ENCODE measurements at places on chromosomes 13 and 19.

DNA sequence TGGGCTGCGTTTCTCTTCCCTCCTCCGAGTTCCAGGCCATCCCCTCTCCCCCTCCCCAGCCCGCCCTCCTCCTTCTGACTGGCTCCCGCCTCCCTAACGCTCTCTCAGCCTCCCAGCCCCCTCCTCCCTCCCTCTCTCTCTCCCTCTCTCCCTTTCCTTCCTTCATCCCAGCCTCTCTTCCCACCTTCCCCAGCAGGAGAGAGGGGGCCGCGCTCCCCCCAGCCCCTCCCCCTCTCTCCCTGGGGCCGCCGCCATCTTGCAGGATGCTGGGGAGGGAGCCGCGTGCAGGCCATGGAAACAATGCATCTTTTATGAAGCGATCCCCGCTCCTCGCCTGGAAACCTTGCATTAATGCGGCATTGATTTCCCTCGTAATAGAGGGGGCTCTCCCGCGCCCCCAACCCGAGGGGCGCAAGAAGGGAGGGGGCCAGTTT is 42.6 kb upstream of the ADGRL1 start:
- DNase-seq, result no peak

DNA sequence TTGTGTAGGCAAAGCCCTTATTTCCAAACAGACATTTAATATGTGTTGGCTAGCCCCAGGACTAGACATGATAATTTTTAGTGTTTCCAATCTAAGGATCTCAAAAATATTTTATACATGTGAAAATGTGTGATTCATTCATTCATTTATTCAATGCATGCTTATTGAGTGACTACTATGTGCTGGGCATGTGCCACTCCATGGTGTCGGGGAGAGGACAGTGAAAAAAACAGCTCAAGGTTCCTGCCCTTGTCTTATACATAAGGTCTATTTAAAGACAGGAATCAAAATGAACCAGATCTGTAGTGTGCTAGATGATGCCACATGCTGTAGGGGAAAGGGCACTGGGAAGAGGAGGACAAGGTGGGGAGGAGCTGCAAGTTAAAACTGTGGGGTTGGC is 36.5 kb downstream of the GJA3 start:
- DNase-seq, result no peak

DNA sequence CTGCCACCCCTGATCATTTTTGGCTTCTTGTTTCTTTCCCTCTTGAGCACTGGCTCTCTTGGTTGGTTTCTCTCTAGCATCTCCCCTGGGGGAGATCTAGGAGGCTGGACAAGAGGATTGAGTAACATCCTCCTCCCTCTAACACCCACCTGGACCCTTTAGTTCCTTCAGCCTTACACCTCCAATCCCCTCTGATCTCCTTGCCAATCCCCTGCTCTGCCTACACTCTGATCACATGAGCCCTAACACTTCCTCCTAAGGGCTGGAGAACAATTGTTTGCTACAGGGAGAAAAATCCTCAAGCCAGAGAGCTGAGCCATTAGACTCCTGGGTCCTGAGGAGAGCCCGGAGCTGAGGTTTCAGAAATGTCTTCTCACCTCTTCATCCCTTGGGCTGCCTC is 65.9 kb upstream of the ADGRL1 start:
- DNase-seq, result no peak

DNA sequence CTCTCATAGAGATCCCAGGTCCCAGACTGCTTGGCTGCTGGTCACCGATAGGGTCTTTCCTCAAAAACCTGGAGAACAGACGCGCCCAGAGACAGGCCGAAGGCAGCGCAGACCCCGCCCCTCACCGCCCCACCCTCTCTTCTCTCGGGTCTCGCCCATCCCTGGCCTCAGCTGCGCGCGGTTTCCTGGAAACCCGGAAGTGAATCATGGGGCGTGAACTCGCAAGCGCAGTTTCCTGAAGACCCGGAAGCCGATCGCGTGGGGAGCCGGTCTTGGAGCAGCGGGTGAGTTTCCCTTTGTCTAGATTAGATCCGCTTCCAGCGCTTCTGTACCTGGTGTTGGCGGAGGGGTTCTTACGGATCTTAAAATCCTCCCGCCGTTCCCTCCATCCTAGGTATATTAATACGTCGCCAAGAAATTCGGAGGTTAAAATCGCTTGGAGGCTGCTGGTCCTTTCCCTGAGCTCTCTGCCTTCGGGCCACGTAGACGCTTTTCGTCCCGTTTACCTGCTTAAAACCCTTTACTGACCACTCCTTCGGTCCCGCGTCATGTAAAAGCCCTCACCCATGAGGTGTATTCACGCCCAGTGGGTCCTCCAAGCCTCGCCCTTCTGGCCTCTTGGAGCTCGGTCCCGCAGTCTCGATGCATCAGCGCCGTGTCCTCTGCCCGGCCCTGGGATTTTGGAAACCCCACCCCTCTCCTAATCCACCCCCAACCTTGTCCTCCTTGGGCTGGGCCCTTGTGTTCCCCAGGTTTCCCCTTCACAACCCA is at the start of gene ZNF578:
TSS of gene ZNF578 (plus strand) at position 230 of the 771 bp plus-strand sequence. CDS start 48,293 bp downstream, outside the sequence.
- DNase-seq, result peak; percentile 60

GRCh38 chr13:37148501-37148900 is 43.0 kb upstream of the CSNK1A1L start:
- no peak for DNase-seq

DNA sequence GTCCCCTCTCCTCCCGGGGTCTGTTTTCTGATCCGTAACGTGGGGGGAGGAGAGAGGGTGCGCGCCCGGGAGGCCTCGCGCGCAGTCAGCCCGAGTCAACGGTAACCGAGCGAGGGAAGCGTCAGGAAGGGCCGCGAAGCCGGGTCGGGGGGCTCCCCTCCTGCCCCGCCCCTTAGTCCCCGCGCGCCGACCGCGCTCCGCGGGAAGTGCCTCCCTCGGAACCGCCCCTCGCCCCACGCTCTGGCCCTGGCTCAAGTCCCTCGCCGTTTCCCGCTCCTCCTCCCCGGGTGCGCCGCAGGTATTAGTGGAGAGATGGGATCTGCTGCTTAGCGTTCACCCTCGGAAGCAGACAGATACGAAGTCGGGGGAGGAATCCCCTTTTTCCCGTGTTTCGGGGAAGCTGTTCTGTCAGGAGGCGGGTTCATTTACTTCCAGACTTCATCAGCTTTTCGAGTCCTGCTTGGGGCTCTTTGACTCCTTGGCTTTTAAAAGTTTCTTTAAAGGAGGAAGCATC is 770 bp downstream of the HNRNPM start:
- no peak for DNase-seq

DNA sequence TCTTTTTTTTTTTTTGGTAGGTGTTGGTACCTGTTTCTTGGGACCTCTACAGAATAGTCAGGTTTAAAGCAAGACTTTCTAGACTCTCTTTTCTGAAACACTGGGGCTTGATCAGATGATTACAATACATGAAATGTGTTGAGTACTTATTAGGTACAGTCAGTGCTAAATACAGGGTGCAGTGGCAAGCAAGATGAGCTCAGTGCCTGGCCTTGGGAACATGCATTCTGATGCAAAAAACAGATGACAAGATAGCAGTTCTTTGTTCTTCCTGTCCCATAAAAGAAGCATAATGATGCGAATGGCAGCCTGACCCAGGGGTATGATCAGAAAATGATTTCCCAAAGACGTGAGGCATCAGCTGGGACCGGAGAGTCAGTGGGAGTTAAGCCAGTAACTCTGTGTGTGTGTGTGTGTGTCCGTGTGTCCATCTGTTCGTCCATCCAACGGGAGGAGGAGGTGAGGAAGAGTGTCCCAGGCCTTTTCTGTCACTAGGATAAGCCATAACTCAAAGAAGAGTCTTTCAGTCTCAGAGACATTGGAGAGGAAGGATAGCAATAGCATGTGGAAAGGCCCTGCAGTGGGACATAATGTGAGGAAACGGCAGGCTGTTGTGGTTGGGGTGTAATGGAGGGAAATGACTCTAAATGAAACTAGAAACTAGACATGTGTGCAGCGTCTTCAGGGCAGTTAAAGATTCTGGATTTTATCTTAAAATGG is 32.2 kb downstream of the SLAIN1 start:
- DNase-seq, result no peak

GRCh38 chr19:51567583-51567982 is 3.5 kb upstream of the ZNF175 start:
- no peak for DNase-seq

GRCh38 chr13:26558987-26559386 is 1.5 kb downstream of the WASF3 start:
- DNase-seq, result no peak

- no peak for DNase-seq
Measured at GRCh38 chr13:106468207-106468606, 67.3 kb downstream of the EFNB2 start.

DNA sequence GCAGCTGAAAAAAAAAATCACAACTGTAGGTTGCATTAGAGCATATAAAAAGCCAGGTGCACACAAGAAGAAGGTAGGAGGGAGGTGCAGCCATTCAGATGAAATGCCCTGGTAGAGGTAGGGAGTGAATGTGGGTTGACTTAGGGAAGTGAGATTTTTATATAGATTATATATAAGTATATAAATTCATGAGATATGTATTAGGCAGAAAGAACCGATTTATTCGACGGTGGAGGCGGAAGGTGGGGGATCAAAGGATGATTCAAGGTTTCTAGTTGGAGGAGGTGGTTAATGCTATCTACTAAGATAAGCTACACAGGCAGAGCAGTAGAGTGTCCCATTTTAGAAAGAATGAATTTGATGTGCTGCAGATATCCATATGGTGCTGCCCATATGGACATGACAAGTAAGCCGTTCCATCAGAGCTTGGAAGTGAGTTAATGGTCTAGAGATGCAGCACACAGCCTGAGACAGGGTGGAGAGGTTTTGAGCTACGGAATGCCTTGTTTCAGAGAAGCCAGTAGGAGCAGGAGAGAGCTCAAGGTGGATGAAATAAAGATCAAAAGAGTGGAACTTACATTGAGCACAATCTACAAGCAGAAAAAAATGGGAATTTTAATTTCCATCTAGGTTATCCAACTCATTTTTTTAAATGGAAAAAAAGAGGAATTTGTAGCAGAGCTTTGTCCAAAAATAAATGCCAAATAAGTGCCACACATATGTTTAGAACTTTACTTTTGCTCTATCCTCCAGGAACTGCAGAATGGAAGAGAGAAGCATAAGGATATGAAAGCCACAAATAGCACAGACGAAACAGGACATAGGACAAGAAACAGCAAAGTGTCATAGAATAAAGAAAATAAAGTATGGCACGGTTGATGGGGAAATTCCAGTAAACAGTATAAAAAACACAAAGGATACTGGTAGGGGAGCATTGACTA is 177.3 kb downstream of the PCDH9 start:
- no peak for DNase-seq

DNA sequence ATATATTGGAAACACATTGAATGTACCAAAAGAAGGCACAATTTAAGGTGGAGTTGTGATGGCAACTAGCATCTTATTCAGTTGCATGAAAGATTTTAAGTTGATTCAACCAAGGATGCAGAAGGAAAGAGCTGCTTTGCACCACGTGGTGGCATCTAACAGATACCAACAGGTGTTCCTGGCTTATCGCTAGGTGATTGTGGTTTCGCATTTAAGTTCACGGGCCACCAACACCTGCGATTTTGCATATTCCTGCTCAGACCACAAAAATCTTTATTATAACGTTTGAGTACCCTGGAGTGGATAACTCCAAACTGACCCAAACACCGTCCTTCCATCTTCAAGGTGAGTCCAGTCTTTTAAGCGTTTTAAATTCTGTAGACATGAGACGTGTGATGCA is 45.3 kb downstream of the RGCC start:
- no peak for DNase-seq

DNA sequence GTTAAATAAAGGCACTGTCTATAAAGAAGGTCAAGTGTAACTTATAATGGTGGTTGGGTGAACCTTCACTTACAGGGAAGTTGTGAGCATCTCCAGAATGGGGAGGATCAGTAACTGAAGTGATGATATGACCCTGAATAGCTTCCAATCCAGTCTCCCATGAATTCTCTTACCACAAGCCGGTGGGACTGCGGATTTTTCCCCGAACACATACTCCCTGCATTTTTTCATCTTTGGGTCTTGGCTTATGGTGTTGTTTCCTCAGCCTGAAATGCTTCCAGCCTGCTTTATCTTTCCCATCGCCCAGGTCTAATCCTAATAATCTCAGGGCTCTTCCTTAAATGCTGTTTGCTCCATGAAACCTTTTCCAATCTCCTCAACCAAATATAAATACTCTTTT is 2.0 kb upstream of the CSNK1A1L start:
- DNase-seq, result no peak

- DNase-seq, result no peak
Measured at GRCh38 chr19:33402421-33403220, 29.1 kb downstream of the CEBPG start.

DNA sequence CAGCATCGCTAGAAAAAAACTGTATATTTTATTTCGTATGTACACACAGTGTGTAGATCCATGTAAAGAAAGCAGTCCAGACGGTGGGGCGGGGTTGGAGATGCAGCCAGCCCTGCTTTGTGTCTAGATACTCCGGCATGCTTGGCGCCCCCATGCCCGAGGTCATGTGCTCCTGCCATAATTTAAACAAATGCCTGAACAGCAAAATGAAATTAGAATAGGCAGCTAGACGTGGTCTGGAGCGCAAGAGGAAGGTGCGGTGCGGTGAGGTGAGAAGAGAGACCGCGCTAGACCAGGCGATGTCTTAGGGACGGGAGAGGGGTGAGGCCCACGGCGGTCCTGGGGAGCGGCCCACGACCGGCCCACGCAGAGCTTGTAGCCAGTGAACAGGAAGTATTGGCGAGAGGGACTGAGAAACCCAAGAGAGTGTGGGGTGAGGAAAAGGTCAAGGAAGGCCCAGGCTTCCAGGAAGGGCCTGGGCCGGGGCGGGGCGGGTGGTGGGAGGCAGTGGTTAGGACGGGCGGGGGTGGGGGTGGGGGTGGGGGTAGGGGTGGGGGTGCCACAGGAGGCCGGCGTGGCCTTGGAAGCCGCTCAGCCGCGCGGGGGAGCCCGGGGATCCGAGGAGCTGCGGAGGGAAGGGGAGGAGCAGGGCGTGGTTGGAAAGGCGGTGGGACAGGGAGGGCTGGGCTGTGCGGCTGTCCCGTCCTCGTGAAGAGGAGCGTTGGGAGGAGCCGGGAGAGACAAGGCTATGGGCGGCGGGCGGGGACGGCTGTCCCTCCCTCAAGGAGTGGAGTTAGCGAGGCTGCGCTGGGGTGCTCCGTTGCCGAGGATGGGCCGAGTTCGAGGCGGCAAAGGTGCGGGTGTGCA is 254.7 kb upstream of the SGCG start:
- no peak for DNase-seq

DNA sequence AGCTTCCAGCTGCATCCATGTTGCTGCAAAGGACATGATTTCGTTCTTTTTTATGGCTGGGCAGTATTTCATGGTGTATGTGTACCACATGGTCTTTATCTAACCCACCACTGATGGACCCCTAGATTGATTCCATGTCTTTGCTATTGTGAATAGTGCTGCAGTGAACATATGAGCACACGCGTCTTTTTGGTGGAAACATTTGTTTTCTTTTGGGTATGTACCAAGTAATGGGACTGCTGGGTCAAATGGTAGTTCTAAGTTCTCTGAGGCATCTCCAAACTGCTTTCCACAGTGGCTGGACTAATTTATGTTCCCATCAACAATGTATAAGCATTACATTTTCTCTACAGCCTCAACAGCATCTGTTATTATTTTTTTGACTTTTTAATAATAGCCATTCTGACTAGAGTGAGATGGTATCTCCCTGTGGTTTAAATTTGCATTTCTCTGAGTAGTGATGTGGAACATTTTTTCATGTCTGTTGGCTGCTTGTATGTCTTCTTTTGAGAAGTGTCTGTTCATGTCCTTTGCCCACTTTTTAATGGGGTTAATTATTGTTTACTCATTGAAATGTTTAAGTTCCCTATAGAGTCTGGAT is 6.8 kb upstream of the UBE2L5 start:
- DNase-seq, result no peak

Data from pulmonary artery endothelial cell (primary cell).